Parietal lobe (tissue), 2 donors: ENCODE measurements at places on chromosomes 13 and 19. TPM values are rescaled to one million over a fixed set of nuclear protein-coding genes. Genes with fewer than 3 reads are reported as not detected.

TICAM1 gene
- 0.63 TPM for total RNA-seq

SHISA7 gene
- total RNA-seq: 8.5 TPM

SIGLEC8 gene
- total RNA-seq: 0.63 TPM

PLPPR3 gene
- 98.3 TPM for total RNA-seq
